ENCODE measurements at places on chromosomes 16 and 17.

DNA sequence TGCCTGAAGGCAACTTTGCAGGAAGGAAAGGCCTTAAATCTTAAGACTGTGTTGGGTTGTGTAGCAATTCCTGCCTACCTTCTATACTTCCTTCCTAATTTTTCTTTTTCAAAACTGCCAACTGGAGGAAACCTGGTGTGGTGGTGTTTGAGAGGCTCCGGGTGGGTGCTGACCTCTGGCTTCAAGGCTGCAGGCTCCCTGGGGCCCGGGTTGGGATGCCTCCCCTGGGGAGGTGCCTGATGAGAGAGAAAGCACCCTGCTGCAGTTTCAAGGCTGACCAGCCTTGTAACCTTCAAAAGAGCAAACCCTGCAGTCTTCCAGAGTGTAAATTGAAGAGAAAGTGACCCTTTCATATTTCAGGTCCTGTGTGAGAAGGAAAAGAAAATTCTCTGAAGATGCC lies 55.9 kb downstream of the MSI2 start:
- DNase-seq, result no peak

- peak; percentile 25 for DNase-seq
These were observed 75.4 kb downstream of the YPEL2 start for GRCh38 chr17:59406808-59407381.

DNA sequence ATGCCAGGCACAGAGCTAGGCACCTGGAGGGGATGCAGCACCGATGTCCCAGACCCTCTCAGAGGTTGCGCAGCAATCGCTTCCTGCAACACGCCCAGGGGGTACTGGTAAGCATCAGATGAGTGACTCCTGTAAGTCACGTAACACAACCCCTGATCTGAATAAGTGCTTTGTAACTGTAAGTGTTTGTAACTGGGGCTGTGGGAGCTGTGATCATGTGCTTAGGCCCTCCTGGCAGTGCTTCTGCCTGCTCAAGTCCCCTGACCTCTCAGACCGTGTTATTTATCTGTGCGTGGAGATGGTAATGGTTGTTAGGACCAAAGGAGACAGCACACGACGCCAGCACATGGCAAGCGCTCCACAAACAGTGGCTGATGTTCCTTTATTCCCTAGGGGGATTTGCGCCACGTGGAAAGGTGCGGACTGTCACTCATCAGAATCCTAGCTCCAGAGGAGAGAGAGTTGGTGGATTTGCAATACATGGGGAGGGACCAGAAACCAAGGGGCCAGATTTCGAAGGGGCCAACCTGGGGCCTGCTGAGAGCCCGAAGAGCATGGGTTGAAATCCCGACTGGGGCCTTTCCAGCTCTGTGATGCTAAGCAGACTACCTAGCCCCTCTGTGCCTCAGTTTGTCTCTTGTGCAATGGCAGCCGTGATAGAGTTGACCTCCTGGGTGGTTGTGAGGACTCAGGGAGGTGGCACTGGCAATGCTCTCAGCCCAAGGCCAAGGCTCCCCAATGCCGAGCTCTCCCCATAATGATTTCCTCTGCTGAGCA lies 151.8 kb downstream of the IRF8 start:
- DNase-seq, result no peak

DNA sequence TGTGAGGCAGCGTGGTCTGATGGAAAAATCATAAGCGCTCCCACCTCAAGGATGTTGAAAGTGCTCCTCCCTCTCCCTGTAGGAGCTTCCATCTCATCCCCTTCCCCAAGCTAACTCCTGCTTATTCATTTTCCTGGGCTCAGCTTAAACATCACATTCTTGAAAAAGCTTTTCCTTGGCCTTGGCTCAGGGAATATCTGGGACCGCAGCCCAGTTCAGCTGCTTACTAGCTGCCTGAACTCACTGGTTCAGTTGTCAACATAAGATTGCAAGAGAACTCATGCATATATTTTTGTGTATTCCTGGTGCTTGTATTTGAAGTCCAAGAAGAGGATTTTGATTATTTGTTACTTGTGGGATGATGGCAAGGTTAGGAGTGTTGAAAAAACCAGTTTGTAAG lies 91.5 kb downstream of the UTP18 start:
- DNase-seq, result peak; percentile 87

- DNase-seq, result no peak
These were observed 99.0 kb downstream of the C16orf78 start for GRCh38 chr16:49472598-49472997.

DNA sequence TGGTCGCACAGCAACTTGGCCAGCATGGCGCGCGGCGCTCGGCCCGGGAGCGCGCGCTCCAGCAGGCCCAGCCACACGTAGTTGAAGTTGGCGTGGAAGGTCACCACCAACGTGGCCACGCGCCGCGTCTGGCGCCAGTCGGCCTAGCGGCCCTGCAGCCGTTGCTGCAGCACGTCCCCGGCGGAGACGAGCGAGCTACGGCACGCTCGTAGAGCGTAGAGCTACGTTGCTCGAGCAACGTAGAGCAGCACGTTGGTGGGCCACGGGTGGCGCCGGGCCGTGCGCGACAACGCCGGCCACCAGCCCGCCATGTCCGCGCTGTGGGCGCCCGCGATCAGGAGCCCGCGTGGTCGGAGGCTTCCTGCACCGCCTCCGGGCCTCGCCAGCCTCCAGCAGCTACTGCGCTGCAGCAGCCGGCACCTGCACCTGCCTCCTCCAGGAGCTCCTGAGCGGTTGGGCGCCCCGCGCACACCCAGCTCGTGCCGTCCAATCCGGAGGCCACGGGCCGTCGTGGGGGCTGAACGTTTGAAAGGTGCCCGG lies 13.4 kb upstream of the SULT1A1 start:
- DNase-seq, result peak; percentile 57

DNA sequence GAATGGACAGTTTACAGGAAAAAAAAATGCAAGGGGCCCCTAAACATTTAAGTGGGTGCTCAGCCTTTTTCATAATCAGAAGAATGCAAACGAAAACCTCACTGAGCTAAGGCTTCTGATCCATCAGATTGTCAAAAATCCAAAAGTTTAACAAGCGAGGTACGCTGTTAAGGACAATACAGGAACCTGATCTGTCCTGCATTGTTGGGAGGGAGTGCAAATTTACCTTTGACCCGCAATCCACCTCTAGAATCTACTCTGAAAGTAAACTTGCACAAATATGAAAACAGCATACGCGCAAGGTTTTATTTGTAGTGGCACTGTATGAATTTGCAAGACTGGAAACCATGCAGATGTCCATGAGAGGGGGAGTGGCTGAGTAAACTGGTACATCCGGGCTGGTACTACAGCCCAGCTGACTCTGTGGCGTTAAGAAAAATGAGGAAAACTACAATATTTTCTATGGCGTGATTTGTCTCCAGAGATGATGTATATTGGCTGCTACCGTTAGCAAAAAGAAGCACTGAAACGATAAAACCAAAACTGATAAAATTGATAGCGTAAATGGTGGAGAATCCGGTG lies 28.8 kb upstream of the ST6GALNAC1 start:
- DNase-seq, result no peak

DNA sequence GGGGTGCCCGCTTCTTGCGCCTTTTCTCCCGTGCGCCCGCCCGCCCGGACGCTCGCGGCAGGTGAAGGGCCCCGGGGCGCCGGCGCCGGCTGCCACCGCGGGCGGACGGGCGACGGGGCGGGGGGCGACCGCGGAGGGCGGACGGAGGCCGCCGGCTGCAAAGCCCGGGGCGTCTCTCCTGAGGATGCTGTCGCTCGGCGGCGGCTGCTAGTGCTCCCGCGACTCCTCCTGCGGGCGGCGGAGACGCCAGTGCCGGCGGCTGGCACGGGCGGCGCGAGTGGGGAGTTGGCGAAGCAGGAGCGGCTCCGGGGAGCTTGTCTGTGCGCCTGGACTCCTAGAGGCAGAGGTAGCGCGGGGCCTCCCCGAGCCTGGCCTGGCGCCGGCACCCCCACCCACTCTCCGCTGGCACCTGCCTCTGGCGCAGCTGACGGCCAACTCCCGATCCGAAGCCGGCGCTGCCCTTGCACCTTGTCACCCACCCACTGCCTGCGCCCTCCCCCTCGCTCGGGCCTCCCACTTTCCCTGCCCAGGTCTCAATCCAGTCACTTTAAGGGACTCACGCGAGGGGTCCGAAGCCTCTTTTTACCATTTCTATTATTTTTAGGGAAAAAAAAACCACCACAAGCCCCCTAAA lies at the start of gene FAM20A:
TSS of gene FAM20A (minus strand) at position 437 of the 634 bp plus-strand sequence. CDS start 701 bp downstream, outside the sequence.
- no peak for DNase-seq

- DNase-seq, result no peak
These were observed 148.3 kb downstream of the CDH8 start for GRCh38 chr16:61887903-61888302.

GRCh38 chr16:30458561-30459394 lies 13.1 kb upstream of the SEPHS2 start:
- no peak for DNase-seq

DNA sequence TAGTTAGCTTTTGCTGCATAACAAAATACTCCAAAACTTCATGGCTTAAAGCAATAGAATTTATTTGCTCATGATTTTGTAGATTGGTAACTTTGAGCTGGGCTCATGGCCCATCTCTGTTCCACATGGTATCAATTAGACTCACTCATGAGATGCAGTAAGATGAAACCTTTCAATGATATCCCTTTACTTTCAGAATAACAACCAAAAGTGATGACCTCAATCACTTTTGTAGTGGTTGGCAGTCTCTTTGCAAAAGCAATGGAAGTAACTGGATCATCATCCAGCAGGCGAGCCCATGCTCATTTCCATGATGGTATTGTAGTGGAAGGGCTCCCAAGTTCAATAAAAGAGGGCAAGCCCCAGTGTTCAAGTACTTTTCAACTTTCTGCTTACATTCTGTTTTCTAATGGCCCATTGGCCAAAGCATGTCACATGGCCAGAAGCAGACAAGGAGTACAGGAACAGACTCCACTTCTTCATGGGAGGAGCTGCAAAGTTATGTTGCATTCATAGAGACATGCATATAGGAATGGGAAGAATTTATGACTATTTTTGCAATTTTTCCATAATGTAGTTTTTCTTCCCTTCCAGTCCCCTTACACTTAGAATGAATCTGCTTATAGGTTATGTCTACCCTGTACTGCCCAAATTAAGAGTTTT lies 41.7 kb downstream of the EFCAB5 start:
- no peak for DNase-seq

GRCh38 chr16:85431431-85432124 lies 181.5 kb upstream of the GSE1 start:
- no peak for DNase-seq

- no peak for DNase-seq
These were observed 1.2 kb downstream of the HDAC5 start for GRCh38 chr17:44121997-44122815.

DNA sequence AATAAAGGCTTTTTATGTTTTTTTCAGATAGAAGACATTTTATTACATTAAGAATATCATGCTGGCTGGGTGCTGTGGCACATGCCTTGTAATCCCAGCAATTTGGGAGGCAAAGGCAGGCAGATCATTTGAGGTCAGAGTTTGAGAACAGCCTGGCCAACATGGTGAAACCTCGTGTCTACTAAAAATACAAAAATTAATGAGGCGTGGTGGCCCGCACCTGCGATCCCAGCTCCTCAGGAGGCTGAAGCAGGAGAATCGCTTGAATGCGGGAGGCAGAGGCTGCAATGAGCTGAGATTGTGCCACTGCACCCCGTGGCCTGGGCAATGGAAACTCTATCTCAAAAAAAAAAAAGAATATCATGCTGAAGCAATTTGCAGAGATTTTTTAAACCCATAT lies 29.1 kb upstream of the HAPSTR1 start:
- DNase-seq, result peak; percentile 37

- no peak for DNase-seq
These were observed 6.0 kb downstream of the CIITA start for GRCh38 chr16:10883004-10883403.

DNA sequence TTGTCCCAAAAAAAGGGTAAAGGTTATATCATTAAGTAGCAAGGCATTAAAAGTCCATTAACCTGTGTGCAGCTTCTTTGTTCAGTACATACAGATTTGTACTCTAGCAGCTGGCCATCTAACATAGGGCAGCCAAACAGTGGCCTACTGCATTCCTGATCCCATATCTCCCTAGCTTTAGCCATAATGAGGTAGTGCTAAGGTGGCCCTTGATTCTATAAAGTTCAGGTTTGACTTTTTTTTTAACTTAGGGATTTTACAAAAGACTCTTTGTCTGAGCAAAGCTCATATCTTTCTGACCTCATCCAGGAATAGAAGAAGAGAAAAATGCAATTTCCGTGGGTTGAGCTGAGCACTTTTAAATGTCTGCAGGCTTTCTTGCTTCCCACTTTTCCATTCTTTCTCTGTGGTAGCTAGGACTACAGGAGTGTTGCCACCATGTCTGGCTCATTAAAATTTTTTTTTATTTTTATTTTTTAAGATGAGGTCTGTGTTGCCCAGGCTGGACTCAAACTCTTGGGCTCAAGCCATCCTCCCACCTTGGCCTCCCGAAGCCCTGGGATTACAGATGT lies 19.5 kb upstream of the CDC6 start:
- no peak for DNase-seq
